DMS53 (cell line): ENCODE measurements at places on chromosomes 7 and 10.

DNA sequence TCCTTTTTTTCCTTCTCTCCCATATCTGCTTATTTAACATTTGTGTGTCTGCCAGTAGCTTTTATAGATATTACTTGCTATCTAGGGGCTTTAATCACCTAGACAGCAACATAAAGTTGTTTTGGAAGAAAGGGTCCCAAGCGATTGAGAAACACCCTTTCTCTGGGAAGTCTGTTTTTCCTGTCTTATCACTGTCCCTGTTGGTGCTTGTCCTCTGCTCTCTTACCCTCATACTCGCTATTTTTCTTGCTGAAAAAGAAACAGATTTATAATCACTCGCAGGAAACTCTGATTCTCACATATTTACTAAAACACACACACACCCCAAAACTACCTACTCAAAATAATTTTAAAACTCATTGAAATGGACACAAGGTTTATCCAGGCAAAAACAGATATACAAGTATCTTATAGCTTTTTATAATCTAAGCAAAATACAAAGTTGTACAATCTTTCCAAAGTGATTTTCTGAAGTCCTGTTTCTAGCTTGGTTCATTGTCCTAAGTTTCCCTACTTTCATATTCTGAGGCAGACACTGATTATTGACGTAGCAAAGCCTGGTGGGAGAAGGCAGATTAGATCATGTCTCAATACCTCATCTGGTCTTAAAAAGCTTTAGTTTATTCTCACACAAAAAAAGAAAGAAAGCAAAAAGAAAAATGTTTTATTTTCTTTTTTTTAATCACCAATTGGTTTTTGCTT lies 157.3 kb downstream of the CACNA2D1 start:
- DNase-seq = no peak

DNA sequence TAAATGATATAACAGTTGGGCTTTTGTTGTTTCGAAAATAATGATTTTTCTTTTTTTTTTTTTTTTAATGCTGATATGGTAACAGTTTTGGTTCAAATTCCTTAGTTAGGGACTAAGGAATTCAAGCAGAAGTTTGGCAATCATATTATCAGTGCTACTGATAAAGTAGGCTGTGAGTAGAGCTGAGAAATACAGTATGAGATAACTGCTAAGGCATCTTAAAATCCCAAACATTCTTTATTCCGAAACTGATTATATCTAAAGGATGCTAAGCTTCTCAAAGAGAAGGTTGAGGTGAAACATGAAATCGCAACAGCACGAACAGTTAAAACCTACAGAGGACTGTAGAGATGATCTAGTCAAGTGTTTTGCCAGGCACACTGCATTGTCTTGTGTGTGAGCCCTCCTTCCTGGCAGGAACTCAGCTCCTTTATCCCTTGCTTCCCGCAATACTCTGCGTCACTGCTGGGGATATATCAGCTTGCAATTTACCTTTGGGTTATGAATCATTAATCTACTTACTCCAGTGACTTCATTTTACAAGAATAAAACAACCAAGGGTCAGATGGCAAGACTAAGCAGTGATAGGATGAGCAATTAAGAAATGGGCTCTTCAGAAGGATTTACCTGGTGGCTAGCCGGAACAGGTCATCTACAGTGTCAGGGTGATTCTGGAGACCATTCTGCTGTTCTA lies 36.7 kb downstream of the IRF5 start:
- no peak for DNase-seq

DNA sequence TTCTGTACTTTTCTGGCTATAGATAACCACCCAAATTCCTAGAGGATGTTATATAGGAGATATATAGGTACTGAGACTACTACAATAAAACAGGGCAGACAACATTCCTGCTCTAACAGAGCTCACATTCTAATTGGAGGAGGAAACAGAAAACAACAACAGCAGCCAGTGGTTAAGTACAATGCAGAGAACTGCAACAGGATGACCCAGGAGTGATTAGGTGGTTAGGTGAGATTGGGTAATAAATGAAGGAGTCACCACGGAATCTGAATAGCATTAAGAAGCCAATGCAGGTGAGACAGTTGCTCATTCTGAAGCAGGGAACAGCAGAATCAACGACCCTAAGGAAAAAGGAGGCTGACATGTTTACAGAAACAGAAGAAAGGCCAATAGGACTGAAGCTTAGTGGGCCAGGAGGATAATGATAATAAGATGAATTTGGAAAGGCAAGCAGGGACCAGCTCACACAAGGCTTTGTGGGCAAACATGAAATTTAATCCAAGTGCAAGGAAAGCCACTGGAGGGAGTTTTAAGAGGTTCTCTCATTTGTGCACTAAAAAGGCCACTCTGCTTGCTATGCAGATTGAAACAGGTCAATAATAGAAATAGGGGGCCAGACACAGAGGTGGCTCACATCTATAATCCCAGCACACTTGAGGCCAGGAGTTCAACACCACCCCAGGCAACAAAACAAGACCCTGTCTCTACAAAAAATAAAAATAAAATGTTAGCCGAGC lies 16.9 kb upstream of the REEP3 start:
- DNase-seq = no peak

GRCh38 chr7:157271991-157272324 lies 64.8 kb upstream of the DNAJB6 start:
- peak; percentile 43 for DNase-seq

DNA sequence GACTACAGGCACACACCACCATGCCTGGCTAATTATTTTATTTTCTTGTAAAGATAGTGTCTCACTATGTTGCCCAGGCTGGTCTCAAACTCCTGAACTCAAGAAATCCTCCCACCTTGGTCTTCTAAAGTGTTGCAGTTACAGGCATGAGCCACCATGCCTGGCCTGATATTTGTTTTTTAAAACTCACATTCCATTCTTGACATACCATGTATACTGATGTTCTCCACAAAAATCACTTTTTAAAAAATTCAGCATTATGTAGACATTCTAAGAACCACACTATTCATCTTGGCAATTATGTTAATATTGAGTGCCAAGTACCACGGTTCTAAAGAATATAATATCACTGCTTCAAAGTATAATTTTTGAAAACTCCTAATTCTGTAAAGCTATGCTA lies 43.5 kb downstream of the IDE start:
- DNase-seq = no peak

DNA sequence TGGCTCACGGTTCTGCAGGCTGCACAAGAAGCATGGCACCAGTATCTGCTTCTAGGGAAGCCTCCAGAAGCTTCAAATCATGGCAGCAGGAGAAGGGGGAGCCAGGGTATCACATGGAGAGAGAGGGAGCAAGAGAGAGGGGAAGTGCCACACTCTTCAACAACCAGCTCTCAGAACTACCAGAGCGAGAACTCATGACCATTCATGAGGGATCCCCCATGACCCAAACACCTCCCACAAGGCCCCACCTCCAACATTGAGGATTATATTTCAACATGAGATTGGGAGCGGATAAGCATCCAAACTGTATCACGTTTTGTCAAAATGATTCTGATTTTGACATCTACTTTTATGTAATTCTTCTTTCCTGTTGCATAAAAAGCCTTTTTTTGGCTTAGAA lies 38.5 kb downstream of the CREM start:
- DNase-seq = no peak

GRCh38 chr7:68321076-68321639 lies 1277.1 kb upstream of the AUTS2 start:
- DNase-seq = peak; percentile 26

- peak; percentile 70 for DNase-seq
Measured at GRCh38 chr10:58512491-58513187, at the start of gene BICC1. Gene BICC1 (plus strand): TSS chr10:58512872. CDS start chr10:58513144, 272 bp downstream.

DNA sequence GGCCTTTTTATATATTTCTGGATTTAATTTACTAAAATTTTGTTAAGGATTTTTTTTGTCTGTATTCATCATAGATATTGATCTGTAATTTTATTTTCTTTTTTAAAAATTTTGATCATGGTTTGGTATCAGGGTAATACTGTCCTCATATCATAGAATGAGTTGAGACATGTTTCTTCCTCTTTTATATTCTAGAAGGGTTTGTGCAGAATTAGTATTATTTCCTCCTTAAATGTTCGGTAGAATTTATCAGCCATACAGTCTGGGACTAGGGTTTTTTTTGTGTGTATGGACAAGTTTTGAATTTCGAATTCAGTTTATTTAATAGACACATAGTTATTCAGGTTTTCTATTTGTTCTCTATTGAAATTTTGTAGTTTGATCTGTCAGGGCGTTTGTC lies 54.0 kb downstream of the SHOC2 start:
- DNase-seq = no peak

DNA sequence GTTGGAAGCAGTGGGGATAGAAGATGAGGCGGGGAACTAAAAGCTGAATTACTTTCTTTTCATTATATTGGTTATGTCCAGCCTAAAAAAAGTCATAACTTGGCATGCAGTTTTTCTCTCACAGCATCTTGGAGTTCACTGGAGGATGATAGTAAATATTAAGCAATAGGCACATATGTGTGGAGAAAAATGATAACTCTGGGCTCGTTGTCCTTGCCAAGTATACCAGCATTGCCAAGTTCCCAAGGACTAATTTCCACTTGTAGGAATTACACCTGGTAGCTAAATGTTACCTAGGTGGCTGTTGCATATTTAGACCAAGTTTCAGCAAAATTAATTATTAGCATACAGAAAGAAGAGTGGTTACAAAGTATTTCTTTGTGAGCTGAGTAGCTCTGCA lies 1007.6 kb downstream of the ANKRD7 start:
- no peak for DNase-seq

- peak; percentile 97 for DNase-seq
Measured at GRCh38 chr7:139950881-139951525, 111.7 kb downstream of the PARP12 start.

- DNase-seq = no peak
Measured at GRCh38 chr10:32046151-32046550, 10.1 kb downstream of the KIF5B start.

DNA sequence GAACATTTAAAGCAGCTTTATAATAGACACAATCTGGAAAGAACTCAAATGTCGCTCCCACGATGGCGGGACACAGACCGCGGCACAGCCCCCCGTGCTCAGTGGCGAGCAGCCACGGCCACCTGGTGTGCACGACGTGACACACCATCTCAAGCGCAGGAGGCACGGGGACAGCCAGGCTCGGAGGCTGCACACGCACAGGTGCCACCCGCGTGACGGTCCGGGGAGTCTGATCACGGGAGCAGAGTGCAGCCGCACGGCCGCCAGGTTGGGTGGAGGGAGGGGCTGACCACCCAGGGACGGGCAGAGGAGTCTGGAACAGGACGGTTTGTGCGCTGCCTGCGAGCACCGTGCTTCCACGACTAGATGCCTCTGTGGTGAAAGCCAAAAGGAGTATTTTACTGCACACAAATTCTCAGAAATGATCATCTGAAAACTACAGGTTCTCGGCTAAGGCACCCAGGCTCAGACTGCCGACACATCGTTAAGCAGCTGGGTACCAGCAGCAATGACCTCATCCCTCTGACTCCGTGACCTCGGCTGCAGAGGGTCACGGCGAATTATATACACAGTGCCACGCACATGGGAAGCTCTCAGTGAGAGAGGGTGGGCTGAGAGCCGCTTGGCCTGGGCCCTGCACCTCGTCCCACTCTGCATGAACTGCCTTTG lies 7.5 kb upstream of the GPER1 start:
- DNase-seq = no peak

DNA sequence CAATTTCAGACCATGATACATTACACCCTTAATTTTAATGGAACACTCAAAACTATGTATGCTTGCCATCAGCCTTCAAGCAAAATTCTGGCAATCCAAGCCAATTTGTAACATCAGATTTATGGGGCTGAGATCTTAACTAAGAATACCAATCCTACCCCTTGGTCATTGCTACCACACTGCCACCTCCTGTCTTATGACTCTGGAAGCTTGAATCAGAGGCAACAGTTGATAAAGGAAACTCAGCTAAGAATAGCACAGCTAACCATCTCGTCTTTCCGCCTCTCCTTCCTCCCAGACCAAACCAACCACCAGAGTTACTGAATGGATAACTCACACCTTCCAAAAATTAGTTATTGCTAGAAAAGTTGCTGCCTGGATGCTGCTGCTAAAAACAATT lies 7.4 kb downstream of the IGF2BP3 start:
- peak; percentile 37 for DNase-seq

GRCh38 chr10:100634034-100634433 lies 98.3 kb downstream of the HIF1AN start:
- DNase-seq = peak; percentile 30

- DNase-seq = no peak
Measured at GRCh38 chr10:8325024-8325980, 270.8 kb downstream of the GATA3 start.

- peak; percentile 56 for DNase-seq
Measured at GRCh38 chr10:58027426-58027825, 240.3 kb downstream of the IPMK start.

DNA sequence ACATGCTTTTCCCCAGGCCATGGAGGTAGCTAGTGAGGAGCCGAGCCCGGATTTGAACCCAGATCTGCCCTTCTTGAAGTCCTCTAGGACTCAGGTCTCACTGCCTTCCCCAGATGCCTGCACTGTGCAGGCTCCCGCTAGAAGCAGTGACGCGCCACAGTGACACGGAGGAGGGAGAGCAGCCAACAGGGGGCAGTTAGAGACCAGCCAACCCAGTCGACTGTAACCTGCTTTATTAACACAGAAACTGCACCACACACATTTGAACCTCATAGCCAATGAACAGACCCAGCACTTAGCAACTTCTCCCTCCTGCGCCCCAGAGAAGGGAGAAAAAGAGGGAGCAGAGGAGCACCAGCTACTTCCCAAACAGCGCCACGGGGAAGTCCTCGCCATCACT lies 27.4 kb downstream of the PILRA start:
- DNase-seq = peak; percentile 37

DNA sequence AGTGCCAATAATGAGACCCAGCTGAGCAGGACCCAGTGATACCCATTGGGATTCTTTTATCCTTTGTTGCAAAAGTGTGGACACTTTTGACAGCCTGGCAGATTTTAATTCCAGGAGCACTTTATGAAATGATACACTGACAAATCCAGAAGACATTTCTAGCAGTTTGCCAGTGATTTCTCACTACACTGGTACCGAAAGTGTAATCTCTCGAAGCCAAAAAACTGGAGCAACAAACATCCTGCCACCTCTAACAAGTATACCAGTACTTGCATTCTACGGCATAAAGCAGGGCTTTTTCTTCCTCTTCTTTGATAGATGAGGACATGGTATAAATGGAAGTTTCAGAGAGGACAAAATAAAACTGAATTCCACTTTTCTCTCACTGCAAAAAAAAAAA lies 28.4 kb upstream of the AKR1D1 start:
- DNase-seq = no peak
